Thyroid gland (tissue), 4 donors: ENCODE measurements at places on chromosomes 1 and 21.

- no peak for DNase-seq
Observed at GRCh38 chr1:36884029-36884701, 150.2 kb downstream of the GRIK3 start.

GRCh38 chr1:24927988-24928688, 1.9 kb downstream of the RUNX3 start:
- DNase-seq, result no peak

DNA sequence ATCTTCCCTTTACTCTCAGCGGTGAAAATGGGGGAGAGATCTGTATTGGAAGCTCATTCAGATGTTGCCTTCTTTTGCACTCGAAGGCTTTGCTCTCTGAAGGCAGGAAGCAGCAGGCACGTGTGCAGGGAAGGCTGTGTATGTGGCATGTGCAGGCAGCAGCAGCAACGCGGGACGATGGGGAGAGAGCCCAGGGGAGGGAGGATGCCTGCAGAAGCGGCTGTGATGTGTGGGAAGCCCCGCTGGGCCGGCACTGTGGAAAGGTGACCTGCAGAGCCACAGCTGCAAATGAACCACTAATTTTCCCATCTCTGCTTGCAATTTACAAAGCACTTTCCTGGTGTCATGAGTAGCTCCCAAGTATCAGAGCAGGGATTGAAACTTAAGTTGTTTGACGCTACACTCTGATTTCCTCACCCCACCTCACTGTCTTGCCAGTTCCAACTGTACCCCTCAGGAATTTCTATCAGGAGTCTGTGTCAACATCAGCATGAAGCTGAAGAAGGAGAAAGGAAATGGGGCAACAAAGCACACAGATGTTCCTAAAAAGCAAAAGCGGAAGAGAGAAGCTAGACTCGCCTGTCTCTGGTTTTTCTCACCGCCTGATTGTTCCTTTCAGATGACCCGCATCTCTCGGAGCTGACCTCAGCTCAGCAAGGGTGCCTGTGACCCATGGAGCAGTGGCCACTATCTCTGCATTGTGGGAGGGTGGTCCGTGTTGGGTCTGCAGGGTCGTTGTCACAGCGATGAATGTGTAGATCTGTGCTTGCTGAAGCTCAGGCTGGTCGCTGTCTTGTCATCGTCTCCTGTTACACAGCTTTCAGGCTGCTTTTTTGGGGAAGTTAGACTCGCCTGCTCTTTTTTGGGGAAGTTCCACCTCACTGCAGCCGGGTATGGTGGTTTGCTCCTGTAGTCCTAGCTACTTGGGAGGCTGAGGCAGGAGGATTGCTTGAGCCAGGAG, 156.1 kb downstream of the KIF26B start:
- no peak for DNase-seq

DNA sequence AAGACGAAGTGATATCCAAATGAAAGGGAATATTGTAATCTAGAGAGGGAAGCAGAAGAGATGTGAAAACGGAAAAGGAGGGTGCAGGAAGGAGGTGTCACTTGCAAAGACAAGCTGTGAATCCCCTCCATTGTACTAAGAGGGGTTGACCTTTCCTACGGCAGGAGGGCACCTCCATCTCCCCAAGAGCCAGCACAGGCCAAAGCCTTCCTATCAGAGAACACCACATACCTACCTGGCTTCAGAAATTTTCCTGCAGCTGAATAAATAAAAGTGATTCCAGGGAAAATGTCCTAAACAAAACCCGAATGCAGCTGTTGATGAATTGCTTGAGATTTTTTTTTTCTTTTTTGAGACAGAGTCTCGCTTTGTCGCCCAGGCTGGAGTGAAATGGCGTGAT, 14.3 kb downstream of the KANK4 start:
- no peak for DNase-seq

DNA sequence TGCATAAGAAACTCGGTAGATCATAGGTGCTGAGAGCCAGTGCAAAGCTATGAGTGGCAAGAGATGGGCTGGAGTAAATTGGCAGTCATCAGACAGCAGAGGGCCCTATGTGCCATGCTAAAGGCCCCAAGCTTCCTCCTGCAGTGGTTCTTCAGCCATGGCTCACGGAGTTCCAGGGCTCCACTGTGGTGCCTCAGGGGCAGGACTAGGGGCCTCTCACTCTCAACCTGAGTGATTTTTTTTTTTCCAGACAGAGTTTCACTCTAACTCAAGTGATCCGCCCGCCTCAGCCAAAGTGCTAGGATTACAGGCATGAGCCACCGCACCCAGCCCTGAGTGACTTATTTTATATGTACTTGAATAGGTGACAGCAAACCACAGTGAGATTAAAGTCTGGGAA, 10.4 kb upstream of the GJA8 start:
- peak; percentile 27 for DNase-seq

DNA sequence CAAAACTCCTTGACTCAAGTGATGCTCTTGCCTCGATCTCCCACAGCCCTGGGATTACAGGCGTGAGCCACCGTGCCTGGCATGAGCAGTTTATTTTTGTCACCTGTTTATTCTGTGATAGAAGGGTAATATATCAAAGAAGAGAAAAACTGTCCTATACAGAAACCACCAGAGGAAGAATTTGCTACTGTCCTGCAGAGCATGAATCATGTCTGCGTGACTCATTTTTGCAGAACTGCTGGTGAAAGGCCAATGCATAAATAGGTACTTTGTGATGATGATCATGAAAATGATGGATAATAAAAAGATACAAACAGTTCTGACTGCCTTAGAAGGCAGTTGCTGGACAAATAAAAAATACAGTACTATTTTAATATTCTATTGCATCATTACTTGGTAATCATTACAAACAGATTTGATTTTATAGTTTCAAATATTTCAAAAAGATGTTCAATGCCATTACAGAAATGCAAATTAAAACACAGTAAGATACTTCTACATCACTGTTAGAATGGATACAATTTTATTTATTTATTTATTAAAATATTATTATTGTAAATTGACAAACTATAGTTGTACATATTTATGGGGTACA, 26.5 kb downstream of the RIPPLY3 start:
- no peak for DNase-seq

GRCh38 chr1:51215169-51215568, 20.9 kb upstream of the RNF11 start:
- no peak for DNase-seq

DNA sequence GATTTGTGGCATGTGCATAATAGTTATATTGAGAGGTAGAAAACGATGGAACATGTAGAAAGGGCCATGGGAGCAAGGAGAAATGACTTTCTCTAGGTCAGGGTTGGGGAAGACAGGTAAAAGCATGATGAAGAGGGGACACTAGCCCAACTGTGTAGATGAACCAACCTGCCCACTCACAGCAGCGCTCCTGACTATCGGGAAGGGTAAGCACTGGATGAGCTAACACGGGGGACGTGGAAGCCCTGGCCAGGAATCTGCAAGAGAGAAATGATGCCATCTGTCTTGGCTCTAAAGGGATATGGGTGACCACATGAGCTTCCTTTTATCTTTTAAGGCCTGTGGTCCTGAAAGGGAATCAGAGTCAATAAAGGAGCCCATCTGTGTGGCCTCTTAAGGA, 36.2 kb upstream of the TMEM125 start:
- no peak for DNase-seq

DNA sequence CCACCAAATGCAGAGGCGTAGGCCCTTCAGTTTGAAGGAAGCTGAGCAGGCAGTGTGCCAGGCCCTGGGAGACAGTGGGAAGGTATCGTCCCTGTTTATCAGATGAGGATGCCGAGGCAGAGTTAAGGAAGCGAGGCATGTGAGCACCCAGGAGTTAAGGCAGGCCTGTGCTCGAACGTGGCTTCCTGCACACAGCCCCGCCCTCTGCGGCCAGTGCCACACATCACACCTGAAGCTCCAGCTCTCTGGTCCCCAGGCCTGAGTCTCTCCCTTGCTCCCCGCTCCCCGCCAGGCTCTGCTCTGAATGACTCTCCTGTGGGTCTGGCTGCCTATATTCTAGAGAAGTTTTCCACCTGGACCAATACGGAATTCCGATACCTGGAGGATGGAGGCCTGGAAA, 32.1 kb downstream of the EPHX1 start:
- no peak for DNase-seq

DNA sequence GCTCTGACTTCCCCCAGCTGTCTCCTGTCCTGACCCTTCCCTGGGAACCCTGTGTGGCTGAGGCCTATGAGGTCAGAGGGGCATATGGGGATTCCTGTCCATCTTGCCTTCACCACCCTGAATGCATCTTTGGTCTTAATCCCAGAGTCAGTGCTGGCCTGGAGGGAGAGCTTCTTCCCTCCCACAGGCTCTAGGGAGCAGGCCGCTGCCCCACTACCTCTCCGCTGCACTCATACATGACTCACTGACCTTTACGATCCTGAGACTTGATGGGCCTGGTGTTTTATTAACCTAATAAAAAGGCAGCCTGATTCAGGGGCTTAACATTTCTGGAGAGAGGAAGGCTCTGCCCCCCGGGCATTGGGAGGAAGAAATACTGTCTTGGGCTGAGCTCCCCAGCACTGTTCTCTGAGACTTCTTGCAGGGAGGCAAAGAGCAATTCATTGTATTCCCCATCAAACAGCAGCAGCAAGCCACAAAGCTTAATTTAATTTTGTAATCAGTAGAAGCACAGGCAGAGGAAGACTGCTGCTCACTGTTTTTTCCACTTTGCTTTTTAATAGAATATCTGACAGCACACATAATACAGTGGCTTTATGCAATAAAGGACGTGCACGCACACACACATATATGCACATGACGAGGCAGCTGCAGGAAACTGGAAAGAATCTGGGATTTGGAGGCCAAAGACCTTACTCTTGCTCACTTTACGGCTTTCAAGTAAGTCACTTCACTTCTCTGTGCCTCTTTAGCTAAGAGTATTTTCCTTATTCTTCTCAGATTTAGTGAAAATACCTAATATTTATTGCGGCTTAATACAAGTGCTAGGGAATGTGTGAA, 89.2 kb upstream of the GRIK3 start:
- no peak for DNase-seq

DNA sequence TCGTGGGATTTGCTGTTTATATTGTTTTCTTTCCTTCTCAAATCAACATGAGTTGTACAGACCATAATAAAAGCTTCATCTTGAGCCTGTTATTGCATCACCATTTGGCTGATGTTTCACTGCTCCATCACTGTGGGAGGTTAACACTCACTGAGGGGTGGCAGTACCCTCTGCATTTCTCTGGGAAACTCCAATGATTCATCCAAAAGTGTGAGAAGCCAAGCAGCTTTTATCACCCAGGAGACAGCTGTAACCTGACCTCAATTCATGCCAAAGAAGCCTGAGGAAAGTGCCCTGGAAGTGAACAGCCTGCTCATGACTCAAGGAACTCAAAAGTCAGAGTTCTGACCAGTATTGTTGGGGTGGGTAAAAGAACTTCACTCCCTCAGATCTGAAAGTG, 84.1 kb downstream of the GPR88 start:
- no peak for DNase-seq

GRCh38 chr1:195529881-195530280, 1078.4 kb downstream of the KCNT2 start:
- DNase-seq, result no peak

GRCh38 chr1:50970509-50970887, 453 bp downstream of the CDKN2C start:
- DNase-seq, result no peak

DNA sequence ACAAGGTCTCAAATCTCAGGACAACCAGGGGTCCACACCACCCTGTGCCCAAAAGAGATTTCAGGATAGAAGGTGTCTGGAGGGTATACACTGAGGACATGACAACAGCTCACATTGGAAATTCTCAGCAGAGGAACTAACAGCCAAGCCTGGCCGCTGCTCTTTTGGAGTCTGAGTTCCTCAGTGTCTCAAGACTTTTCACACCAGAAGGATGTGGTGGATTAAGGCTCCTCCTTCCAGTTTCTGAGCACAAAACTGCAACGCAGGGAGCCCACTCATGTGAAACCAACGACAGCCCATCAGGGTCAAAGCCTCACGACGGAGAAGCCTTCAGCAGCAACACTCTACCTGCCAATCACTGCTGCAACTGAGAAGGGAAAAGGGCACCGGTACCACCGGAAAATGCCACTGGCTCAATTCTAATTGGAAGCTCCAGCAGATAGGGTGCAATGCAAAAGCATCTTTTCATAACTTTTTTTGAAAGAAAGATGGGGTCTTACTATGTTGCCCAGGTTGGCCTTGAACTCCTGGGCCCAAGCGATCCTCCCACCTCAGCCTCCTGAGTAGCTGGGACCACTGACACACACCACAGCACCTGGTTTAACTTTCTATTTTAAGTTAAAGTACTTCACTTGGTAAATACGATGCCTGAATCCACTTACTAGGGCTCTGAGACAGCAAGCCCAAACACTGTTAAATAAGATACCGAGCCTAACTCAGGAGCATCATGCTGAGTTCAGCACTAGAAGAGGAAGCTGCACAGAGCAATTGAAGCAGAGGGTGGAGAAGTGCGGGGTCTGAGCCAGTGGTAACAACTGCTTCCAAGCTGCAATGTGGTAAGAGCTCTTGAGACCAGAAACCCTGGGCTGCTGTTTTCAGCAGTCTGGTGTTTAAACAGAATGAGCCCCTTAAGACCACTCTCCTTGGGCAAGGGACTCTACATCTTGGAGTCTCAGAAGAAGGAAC, 7.8 kb downstream of the CAPZB start:
- peak; percentile 33 for DNase-seq

DNA sequence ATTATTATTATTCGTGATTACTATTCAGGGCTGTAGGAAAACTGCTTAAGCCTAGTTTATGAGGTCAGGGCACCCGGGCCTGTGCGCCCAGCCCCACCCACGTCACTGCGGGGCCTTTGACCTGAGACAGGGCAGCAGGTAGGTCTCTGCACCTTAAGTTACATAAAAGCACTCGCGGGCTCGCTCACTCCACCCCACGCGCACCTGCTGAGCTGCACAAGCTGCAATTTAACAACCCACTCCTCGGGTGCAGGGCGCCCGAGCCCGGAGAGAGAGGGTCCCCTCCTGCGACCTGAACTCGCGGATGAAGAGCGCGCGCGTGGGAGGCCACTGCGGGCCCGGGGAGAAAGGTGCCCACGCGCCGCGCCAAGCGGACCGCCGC, 477 bp downstream of the ICMT start:
- no peak for DNase-seq

GRCh38 chr21:35649186-35649585, 411.1 kb downstream of the SETD4 start:
- no peak for DNase-seq

- no peak for DNase-seq
Observed at GRCh38 chr1:74674278-74675048, 871 bp upstream of the ERICH3 start.
